ENCODE measurements at places on chromosomes 11 and 22.
A peak's percentile ranks its signal among the peaks of the same experiment; 100 is the strongest.

DNA sequence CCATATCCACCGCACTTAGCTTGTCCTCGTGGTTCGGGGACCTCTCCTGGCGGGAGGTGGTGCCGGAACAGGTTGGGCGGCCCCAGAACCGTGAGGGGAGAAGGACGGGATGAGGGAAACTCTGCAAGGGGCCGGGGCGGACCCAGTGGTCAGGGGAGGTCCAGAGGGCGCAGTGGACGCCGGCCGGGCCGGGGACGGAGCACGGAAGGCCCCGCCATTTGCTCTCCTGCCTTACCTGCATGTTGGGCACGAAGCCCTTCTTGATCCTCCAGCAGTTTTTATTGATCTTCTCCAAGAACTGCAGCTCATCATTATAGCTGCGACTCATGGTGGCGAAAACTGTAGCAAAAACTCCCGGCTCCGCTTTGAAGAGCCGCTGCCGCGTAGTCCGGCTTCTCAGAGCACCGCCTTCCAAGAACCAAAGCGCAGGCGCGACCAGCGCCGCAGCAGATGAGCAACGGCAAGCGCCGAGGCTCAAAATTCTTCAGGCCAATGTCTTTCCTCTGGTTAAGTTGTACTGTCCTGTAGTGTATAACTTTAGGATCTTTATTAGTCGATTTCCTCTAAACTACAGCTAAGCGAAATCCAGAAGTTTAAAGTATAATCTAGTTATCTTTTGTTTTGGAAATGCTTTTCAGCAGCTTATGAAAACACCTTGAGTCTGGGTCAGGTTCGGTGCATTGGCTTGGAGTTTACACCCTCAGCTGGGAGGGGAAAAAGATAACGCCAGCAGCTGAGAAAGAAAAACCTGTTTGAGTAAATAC, at the start of gene RTCB:
TSS of gene RTCB (minus strand) at position 419 of the 764 bp plus-strand sequence. CDS start at position 328, 91 bp downstream.
- peak; percentile 76 for DNase-seq

DNA sequence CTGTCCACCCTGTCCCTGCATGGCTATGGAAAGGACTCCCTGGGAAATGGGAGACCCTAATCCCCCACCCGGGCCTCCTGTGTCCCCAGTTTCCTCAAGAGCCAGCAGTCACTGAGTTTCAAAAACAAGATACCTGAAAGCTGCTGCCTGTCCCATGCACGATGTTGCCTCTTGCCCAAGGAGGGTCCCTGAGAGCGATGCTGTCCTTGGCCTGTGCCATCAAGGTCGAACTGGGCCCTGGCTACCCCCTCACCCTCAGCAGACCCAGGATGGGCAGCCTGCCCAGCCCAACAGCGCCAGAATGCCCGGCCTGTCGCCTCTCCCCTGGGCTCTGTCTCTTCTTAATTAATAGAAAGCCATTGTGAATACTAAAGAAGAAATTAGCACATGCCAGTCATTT, 104.5 kb upstream of the LMO1 start:
- no peak for DNase-seq

DNA sequence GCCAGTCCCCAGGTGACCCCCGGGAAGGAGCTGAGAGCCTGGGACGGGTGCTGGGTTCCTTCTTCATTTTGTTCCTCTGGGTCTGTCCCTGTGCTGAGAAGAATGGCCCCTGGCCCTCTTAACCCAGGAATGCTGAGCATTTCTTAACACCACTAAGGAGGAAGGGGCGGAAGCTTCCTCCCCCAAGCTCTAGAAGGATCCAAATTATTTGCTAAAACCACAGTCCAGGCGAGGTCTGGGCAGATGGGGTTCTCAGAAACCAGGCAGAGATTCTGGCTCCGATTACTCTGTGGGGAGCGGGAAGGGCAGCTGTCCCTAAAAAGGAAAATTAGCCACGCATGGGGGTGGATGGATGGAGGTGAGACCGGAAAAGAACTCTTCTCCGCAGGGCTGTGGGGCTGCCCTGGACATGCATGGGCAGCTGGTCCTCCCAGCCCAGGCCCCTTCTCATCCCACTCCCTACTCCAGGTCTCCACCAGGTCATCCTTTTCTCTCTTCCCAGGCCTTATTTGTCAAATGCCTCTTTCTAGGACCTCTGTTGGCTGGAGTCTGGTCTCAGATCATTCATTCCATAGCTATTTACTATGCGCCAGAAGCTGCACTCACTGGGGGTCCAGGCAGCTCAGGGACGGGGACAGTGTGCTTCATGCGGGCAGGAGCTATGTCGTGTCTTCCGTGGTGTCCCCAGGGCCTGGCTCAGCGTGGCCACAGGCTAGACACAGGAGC, 45.0 kb upstream of the MYH9 start:
- no peak for DNase-seq

GRCh38 chr11:70645537-70645936, 247.2 kb downstream of the CTTN start:
- no peak for DNase-seq

- no peak for DNase-seq
These were observed 16.0 kb downstream of the TNRC6B start for GRCh38 chr22:40193429-40194421.

GRCh38 chr11:57599381-57599780, 1.9 kb downstream of the SERPING1 start:
- DNase-seq: no peak

DNA sequence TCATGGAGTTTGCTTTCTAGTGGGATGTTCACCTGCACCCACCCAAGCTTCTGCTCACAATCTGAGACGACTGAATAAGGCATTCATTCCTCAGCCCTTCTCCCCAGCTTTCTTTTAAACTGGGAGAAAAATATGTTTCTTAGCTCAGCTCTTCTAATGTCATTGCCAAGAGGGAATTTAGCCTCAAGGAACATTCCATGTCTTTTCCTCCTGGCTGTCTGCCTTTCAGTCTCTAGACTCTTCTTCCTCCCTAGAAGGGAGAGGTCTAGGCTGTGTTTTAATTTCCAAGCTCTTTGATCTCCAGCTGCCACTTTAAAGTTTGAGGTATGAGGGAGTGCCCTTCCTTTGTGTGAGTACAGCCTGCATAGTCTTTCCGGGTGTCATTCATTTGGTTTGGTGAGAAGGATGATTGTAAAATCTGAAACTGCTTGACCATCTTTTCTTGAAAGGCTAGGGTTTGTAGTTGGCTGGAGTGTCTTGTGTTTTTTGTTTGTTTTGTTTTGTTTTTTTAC, 11.7 kb upstream of the HTATIP2 start:
- no peak for DNase-seq

DNA sequence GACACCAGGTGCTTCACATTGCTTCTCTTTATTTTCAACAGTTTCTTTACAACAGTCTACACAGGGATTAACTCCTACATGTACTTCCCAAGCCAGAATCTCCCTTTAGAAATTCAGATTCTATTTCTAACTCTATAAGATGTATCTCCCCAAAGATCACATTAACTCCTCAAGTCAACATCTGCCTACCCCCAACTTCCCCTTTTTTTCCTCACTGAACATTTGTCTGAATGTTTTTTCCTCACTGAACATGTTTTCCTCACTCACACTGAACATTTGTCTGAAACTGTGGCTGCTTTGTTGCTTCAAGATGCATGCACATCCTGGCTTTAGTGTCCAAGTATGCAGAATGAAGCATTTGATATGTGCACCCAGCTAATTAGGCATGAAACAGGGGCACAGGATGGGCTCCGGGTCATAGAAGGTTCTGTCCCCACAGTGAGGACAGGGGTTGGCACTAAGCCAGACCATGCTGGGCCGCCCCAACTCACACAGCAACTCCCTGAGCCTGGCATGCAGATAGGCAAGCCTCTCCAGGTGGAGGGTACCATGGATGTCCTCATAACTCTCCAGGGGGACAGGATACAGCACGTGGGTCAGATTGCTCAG, 11.3 kb downstream of the PRAME start:
- no peak for DNase-seq

DNA sequence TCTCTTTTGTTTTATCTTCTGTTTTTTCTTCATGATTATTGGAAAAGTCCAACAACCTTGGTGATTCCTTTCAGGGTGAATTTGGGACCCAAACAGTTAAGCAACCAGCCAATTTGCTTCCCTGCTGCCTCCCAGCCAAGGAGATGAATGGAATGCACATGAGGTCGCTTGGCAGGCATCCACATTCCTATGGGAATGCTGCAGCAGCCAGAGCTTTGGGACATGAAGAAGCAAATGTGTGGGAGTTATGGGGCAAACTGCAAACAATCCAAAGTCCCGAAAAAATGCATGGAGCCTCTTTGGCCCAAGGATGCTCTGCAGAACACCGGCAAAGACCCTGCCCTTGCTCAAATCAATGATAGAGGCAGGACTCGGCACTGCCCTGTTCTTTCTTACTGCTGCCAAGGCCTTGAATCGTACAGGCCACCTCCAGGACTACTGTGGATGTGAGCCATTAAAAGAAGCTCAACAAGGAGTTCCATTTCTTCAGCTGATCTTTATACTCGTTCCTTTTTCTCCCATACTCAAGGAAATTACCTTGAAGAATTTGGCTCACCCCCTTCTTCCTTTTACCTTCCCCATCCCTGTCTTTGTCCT, 117.3 kb upstream of the TEAD1 start:
- no peak for DNase-seq

- DNase-seq: no peak
These were observed 120.0 kb downstream of the ZNF280B start for GRCh38 chr22:22388494-22388893.

GRCh38 chr11:7844986-7845385, 48.2 kb upstream of the OR5P2 start:
- DNase-seq: no peak

GRCh38 chr11:128603752-128604414, 16.5 kb upstream of the ETS1 start:
- no peak for DNase-seq

DNA sequence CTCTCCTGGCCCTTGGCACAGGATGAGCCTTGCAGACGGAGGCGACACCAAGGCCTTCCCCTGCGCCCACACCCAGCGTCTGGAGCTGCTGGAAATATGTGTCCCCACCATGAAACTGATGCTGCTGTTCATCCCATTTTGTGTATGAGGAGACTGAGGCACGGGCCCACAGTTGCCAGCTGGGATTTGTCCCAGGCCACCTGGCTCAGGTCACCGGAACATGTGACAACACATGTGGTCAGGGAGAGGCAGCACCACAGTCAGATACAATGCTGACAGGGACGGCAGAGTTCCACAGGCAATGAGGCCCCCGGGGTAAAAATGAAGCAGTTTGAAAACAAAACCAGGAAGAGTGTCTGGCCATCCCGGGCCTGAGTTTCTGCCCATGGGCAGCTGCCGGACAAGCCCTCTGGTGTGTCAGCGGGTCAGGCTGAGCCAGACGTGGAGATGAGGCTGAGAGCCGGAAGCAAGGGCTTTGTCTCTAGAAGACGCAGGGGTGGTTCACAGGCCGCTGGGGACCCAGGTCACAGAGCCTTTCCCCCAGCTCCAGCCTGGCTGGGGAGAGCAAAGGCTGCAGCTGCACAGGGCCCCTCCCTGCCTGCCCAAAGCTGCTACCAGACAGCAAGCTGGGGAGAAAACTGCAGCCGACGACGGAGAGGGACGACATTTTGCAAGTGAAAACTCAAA, 80.7 kb downstream of the CDKN1C start:
- DNase-seq: no peak

DNA sequence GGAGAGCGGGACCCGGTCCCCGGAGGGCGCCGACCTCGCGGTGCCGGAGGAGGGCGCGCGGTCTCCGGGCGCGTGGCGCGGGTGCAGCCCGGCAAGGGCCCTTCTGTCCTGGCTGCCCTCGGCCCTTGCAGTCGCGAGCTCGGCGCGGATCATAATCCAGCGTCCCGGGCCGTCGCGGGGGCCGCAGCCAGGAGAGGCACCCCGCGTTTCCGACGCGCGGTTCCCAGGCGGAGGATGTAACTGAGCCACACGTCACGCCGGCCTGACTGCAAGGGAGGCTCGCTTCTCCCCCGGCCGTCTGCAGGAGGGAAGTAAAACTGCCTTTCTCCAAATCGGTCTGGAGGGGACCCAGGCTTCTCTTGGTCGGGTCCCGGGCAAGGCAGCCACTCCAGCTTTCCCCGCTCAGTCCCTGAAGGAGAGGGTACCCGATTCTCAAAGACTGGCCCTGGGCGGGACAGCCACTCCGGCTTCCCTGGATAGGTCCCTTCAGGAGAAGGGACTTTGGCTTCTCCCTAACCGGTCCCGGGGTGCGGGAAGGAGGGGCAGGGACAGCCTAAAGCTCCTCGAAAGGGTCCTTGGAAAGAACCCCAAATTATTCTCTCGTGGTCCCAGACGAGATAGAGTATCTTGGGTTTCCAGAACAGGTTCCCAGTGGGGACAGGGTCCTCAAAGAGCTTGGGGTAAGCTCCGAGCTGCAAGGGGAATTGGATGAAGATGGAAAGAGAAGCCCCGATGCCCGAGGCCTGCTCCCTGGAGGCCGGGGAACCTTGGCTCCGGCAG, 836 bp downstream of the SPON1 start:
- no peak for DNase-seq

DNA sequence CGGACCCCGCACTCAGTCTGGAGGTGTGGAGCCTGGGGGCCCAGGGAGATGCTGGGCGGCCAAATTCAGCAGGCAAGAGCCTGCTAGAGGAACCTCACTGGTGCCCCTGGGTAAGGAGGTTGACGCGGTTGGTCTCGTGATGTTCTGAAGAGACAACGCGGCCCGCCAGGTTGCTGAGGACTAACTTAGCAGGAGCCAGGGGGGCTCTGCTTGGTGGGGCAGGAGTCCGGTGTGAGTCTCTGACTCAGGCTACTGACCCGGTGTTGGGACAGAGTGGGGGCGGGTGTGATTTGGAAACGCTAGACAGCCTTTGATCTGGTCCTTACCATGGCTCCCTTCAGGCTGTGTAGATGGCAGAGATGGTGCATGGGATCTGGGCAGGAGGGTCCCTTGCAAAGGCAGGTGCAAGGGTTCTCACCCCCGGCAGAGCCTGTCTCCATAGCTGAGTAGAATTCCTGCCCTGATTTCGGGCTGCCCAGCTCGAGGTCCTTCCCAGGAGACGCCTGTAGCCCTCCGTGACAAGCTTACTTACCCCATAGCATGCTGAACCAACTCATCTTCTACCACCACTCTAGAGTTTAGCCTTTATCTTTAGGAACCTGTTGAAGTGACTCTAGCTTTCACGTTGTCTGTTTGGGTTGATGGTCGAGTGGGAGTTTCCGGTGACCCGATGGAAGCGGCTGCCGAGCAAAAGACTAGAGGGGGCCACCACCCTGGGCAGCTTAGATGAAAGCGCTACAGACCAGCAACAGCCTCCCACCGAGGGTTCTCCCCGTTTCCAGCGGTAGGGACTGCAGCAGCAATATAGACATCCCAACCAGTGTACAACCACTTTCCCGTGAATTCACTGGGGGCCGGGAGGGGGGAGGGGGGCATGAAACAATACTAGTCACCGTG, 38.4 kb downstream of the KCNC1 start:
- no peak for DNase-seq

DNA sequence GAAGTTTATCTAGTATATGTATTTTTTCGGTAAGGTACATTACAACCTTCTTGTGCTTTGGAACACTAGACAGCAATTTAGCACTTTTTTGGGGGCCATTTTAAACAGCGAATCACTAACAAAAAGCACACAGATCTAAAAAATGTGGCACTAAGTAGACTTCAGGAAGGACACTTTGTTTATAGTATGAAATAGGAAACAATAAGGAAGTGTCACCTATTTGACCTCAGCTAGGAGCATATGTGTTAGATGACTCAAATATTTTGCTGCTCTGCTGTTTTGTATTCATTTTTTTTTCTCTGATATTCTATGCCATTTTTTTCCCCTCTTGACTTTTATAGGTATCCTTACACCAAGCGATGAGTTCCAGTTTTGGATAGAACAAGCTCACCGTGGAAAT, 5.6 kb downstream of the DYNC2H1 start:
- no peak for DNase-seq

- no peak for DNase-seq
These were observed 2.9 kb downstream of the MAPK12 start for GRCh38 chr22:50258361-50259292.

GRCh38 chr11:103970701-103971249, 65.7 kb upstream of the DDI1 start:
- DNase-seq: no peak

Measured in NCI-H1048 (cell line).